SJSA1 (cell line): ENCODE measurements at places on chromosomes 7 and 10. TPM values are rescaled to one million over a fixed set of nuclear protein-coding genes. Genes with fewer than 3 reads are reported as not detected.

DNA sequence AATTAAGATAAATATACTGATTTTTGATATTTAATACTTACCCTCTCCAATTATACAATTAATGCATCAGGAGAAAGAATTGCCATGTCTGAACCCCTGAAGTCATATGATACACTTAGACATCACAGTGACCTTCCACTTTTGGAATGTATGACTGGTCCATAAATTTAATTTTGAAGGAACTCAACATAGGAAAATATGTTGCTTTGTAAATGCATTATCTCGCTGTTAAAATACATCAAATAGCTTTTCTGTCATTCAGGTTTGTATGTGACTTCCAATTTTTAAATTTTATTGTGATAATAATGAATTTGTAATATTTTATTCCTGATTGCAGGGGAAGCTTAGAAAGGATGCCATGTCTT lies 631.9 kb upstream of the ANKRD30A start:
- no peak for DNase-seq

- no peak for DNase-seq
These were observed 93.7 kb upstream of the PDE1C start for GRCh38 chr7:32163896-32164295.

DNA sequence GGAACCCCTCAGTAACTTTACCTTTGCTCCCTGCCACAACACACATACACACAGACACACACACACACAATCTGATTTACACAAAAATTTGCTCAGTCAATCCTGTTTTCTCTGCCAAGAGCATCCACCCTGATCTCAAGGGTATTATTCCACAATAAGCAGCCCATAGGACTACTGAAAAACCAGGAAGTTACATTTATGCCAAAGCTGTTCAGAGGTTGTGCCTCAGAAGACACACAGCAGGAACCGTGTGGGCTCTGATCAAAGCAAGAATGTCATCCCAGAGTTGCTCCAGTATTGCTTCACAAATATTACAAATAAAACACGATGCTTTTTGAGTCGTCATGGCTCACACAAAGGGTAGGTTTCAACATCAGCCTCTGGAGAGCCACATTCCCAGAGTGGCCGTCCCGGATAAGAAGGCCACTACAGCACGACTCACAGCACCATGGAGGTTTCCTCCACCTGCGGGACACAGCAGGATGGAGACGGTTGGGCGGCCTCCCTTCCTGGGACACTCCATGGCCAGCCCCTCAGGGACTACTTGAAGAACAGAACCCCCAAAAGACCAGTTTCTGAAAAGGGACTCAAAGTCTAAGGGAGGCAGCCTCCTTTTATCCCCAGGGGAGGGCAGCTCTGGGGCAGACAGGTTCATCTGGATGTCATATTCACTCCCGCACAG lies 1.6 kb downstream of the AIFM2 start:
- DNase-seq, result no peak

DNA sequence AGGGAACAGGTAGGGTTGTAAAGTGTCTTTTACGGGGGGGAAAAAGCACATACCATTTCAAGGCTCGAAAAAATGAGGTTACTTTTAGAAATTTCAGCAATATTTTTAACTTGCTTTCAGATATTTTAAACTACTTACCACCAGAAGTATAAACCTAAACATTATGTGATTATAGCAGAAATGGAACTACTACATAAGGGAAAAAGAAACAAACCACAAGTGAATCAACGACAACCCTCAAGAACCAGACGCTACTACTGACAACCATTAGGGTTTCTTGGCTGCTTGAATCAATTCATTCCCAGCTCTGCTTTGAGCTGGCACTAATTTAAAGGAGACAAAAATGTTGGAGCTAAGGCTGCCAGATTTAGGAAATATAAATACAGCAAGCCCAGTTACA lies 80.1 kb downstream of the ZFAND4 start:
- DNase-seq, result no peak

DNA sequence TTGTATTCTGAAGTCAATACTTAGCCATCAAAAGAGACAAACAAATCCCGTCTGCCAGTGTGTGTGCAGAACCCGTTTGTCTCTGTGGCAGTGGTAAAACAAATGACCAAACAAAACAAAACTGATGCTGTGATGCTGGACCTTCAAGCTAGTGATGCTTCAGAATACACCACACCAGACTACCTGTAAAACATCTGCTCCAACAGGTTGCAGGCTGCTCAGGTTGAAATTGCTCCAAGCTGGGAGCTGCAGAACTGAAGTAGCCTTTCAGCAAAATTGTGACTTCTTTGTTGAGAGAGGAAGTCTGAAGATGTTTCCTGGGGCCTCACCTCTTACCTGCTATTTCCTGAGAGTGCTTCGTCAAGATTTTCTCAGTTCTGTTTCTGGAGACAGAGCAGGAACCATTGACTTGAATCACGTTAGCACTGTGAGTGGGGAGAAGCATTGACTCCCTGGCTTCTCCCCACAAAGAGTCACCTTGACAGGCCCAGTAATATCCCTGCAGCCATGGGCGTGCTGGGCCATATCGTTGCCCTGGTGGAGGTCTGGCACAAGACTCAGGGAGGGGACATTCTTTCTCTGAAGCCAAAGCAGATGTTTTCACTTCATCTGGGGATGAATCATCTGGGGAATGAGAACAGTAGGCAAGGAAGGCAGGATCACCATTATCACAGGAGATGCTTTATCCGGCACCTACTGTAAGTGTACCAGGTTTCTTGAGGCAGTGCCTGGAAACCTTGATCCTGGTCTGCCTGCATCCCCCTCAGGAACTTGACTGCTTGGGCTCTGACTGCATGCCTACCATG lies 80.2 kb downstream of the RBM20 start:
- DNase-seq, result no peak

DNA sequence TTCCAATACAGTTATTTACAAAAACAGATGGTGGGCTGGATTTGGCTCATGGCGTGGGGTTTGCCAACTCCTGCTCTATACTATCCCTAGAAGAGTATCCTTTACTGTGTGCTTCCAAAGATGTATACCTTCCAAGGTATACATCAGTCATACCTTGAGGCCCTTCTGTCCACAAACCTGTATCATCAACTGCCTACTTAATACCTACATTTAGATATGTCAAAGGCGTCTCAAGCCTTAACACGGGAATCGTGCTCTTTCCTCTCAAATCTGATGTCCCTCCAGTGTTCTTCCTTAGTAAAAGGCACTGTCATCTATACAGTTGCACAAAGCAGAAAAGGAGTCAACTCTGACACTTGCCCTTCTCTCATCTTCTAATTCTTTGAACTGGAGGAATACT lies 36.9 kb downstream of the NAMPT start:
- no peak for DNase-seq

DNA sequence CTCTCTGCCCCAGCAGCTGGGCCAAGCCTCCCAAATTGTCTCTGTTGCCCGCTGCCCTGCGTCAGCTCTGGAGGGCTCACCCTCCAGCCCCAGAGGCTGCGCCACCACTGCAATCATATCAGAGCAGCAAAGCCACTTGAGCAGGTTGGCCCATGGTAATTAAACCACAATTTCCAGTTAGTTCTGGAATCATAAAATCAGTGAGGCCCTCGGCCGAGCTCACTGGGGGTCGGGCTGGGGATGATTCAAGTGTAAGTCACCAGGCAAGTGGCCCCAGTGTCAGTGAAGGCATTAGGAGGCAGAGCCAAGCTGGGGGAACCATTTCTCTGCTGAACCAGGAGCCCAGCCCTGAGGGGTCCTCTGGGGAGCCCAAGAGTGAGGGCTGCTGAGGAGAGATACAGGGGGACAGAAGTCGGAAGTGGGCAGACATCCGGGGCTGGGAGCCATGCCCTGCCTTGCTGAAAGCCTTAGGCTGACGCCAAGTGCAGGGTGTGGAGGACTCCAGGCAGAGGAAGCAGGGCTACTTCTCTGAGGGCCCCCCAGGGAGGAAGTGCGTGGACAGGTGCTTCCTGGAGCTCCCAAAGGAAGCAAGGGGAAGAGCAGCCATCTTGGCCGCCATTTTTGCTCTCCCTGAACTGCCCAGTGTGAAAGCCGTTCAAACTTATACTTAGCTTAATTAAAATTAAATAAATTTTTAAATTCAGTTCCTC lies 29.5 kb upstream of the SLC29A3 start:
- DNase-seq, result no peak

DNA sequence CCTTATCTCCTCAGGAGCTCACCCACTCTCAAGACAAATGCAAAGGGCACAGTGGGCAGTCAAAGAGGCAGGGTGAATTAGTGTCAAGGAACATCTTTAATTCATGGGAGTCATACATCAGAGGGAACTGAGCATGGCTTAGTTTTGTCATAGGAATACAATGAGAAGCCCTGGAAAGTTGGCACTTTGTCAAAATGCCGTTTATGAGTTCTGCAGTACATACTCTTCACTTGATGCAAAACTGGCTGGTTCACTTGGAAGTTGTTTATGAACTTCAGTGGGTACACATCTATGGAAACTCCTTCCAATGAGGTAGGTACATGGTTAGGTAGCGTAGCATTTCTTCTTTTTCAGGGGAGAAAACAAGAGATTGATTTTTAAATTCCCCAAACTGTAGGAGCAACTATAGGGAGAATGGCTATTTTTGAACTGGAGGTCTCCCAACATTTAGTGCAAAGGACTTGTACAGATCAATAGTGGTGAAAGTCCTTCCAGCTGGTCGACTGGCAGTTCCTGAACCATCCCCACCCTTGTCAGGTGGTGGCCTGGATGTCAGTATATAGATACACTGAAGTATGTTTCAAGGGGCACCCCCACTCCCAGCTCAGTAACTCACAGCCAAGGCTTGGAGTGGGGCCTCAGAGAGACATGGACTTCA lies 580.5 kb downstream of the REEP3 start:
- no peak for DNase-seq

DNA sequence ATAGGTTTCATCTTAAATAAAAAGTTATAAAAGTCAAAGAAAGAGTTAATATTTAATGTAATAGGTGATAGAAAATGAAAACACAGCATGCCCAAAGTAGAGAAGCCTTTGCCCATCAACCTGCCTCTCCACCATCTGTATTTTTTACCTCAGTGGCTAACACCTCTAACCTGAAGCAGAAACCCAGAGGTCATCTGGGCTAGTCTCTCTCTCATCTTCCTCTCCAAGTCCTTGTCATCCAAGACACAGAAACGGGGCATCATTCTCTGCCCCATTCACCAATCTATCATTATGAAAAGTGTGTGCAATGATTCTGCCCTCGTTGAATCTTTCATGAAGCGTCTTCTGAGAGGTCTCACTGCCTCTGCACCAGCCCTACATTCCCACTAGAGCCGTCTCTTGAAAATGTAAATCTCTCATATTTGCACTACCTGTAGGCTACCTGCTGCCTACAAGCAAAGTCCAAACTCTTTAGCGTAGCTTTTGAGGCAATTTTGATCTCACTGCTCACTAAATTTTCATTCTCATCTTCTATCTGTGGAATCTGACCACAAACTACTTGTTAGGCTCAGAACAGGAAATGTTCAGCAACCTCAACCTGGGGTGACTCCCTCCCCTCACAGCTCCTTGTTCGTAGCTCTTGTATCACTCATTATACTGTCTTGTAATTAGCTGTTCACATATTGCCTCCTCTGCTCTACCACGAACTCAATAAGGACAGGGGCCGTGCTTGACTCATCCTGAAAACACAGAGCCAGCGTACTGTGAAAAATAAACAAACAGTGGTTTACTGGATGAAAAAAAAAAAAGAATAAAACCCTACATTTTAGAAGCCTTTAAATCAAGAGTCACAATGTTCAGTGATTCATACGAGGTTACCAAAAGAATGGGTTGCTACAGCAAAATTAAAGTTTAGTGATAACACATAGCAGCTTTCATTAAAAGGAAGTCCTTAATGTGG lies 83.1 kb downstream of the CTNNA3 start:
- DNase-seq, result peak; percentile 78

DNA sequence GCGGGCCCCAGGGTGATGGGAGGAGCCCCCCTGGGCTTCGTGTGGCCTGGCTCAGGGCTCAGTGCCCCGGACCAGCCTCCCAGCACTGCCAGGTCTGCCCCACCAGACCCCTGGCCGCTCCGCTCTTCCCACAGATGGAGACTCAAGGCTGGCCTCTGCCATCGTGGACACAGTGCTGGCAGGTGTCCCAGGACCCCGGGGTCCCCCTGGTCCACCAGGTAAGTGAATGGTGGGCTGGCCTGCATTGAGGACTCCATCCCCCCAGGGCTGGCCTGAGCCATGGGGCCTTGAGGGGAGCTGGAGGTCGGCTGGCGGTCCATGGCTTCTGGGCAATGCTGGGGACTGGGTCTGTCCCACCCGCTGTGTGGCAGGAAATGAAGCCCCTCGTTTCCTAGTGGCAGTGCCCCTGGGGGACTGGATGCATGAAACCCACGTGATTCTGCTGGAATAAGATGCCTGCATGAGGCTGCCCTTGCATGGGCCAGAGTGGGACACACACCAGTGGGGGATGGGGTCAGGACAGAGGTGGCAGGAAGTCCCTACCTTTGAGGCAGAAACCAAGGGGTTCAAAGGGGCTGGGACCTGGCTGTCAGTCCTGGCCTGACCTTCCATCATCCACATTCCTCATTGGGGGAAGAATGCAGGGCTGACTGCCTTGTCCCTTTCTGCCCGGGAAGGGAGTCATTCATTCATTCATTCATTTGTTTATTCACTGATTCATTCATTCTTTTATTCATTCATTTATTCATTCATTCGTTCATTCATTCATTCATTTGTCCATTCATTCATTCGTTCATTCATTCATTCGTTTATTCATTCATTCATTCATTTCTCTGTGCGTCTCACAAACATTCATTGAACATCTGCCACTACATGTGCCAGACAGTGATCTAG lies 81.8 kb downstream of the MYL10 start:
- DNase-seq, result no peak

DNA sequence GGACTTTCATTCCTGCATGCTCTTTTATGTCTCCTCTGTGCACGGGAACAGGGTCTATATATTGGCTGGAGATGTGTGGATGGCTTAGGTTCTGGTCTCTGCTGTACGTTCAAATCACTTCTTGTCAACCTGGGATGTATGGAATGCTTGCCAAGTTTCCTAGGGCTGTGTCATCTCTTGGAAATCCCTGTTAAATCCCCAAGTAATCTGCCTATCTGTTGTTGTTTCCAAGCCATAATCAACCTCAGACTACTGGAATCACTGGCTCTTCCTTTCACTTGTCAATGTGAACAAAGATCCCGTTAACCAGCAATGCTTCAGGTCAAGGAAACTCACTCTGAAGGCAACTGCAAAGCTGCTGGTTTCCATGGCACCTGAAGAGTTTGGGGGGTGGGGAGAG lies 93.3 kb upstream of the FAM171A1 start:
- no peak for DNase-seq

- DNase-seq, result no peak
These were observed 30.0 kb upstream of the WNT16 start for GRCh38 chr7:121298831-121299239.

The AIFM2 gene
- total RNA-seq, result 11.7 and 12.3 TPM in 2 replicates

The ADARB2 gene
- not detected in 2 replicates for total RNA-seq

The SLC13A1 gene
- 0.09 and 0.84 TPM in 2 replicates for total RNA-seq

The CLDN3 gene
- not detected in 2 replicates for total RNA-seq

The ZMIZ2 gene
- 6.7 and 6.8 TPM in 2 replicates for total RNA-seq

The TM9SF3 gene
- total RNA-seq, result 119 and 139 TPM in 2 replicates
